ENCODE measurements at places on chromosomes 7 and 10.

- no peak for DNase-seq
Measured at GRCh38 chr7:107180378-107180777, 11.6 kb downstream of the HBP1 start.

DNA sequence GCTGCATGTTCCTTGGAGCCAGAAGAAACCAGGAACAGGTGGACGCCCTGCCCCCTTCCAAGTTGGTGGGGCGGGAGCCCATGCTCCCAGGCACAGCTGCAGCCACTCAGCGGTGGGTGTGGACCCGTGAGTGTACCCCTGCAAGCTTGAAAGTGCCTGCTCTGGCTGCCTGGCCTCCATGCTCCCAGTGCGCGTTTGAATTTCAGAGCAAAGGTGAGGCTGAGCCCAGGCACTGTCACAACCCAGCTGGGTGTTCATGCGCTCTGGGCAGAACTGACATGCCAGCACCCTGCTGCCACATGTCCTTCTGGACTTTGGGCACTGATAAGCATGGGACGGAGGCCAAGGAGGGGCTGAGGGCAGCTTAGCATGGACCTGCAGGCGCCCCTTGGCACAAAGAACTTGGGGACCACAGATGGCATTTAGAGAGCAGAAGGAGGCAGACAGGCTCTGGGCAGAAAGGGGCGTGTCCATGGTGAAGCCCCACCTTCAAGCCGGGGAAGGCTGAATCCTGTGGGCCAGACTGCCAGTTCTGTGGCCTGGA lies 402.0 kb upstream of the NRG3 start:
- no peak for DNase-seq

DNA sequence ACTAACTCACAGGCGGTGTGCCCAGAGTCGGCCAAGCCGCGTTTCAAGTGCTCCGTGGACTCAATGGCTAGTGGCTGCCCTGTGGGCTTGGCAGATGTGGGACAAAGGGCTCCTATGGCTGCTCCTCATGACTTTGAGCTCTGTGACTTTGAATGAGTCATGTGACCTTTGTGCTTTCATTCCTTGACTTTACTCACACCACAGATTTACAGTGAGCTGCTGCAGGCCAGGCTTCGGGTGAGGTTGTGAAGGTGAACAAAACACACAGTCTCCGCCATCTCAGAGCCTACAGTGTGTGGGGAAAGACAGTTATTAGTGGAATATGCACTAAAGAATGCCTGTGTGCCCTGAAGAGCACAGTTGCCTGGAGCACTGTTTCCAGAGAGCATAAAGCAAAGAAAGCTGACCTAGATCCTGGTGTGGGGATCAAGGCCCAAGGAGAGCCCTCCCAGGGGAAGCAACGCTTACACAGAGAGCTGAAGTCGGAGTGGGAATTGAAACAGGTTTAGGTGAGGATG lies 29.7 kb upstream of the PLEKHA1 start:
- DNase-seq, result no peak

DNA sequence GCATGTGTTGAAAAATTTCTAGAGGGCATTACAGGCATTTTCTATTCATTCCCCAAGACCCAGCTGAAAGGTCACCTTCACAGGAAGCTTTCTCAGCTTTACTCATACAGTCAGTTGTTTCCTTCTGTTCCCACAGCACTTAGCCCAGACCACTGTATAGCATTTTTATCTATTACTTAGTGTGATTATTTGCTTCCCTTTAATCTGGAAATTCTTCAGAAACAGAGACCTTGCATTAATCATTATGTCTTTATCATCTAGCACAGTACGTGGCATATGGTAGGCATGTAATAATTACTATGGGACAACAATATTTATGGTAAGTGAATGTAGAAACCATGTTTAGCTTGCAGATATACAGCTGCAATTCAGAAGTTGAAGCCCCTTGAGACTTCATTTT lies 38.2 kb upstream of the CDK6 start:
- no peak for DNase-seq

DNA sequence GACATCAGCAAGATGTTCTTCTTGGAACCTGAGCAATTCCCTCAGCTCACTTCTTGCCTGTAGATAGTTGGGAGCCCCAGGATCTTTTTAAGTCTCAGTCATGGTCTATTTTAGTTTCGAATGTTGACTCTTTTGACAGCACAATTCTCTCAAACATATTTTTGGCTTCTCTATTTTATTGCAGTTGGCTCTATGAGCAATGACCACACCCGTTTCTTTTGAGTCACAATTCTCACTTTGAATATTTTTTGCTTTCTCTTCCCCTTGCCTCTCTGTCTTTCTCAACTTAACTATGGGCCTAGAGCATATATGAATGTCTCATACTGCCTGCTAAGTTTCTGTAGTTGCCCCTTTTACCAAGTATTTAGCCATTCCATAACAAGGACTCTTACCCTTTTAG lies 222.8 kb downstream of the PTN start:
- DNase-seq, result no peak

GRCh38 chr7:29860186-29860585 lies 53.9 kb downstream of the WIPF3 start:
- DNase-seq, result no peak

DNA sequence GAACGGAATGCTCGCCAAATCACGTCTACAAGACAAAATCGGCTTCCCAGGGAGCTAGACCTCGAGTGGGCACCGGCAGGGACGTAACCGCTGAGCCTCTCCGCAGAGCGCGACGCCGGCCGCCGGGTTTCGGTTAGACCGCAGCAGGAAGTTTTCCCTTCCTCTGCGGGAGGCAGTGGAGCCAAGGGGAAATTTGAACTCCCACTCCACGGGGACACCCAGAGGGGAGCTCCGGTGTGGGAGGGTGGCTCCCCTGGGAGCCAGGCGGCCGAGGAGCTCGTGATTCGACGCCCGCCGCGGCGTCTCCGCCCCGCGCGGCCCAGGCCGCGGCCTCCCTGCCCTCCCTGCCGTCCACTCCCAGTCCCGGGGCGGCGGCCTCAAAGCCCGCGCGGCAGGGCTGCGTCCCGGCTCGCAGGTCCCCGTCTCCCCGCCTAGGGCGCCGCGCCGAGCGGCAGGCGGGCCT lies 426 bp downstream of the SYPL1 start:
- no peak for DNase-seq

GRCh38 chr7:65800890-65801341 lies 72.0 kb upstream of the VKORC1L1 start:
- DNase-seq, result no peak

- DNase-seq, result no peak
Measured at GRCh38 chr7:155803418-155804376, 8.6 kb downstream of the SHH start.

- no peak for DNase-seq
Measured at GRCh38 chr7:17477182-17477581, 178.7 kb downstream of the AHR start.

DNA sequence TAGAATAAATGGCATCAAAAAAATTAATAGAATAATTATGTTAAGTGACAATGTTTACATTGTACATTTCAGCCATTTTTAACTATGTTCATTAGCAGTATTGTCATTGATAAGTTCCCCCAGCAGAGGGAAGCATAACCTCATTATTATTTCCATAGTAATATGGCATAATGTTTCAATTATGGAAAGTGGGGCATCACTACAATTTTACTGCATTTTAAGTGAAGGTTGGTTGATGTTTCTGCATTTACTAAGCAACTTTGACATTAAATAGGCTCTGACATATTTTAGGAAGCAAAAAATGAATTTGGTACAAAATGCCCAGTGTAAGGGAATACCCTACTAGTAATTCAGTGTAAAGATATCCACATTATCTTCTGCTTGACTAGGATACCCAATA lies 218.3 kb downstream of the SEMA3A start:
- no peak for DNase-seq

GRCh38 chr7:75740846-75741497 lies 2.2 kb upstream of the HIP1 start:
- DNase-seq, result no peak

DNA sequence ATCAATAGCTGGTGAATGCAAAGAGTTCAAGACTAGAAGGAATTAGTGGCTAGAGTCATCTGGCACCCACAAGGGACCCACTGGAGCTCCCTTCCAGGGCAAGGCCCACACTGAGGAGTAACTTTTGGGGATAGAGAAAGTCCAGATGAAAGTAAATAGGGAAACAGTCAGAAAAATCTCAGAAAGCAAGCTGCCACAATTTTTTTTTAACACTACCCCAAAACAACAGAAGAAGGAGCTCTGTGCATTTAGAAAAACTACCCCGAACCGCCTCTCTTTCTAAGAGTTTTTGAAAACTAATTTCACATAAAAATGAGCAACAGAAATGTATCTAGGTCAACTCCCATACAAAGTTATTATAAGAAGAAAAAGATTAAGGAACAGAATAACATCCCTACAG lies 42.2 kb downstream of the AOAH start:
- peak; percentile 52 for DNase-seq

DNA sequence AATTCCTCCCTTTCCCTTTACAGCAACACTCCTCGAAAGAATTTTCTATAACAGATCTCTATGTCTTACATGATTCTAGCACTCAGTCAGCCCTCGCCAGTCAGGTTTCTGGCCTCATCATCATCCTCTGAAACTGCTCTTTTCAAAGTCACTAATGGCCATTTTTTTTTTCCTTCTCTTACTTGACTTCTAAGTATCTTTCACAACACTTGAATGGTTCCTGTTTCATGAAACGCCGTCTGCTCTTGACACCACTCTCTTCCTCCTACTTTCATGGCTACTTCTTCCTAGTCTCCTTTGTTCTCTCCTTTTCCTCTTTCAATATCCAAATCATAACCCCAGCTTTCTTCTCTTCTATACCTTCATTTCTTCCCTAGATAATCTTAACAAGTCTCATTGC lies 100.5 kb upstream of the NRP1 start:
- DNase-seq, result no peak

DNA sequence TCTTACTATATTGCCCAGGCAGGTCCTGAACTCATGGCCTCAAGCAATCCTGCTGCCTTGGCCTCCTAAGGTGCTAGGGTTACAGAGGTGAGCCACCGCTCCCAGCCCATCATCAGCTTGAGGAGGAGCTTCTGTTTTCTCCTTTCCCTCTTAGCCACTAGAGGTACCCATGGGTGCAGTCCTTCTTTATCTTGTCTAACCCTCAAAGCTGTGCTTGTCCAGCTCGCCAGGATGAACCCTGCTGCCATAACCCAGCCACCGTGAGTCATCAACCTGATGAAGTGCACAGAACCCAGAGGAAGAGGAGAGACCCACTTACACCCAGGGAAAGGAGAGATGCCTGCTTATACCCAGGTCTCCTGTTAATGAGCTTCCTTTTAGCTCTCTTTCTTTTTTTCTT lies 133.4 kb downstream of the CUL2 start:
- no peak for DNase-seq
